Effector memory CD4-positive, alpha-beta T cell (primary cell): ENCODE measurements at places on chromosomes 1 and 21.

GRCh38 chr1:102896771-102897170 lies 211.6 kb downstream of the COL11A1 start:
- no peak for DNase-seq

GRCh38 chr21:27406300-27407009 lies 439.6 kb upstream of the ADAMTS5 start:
- DNase-seq, result no peak

DNA sequence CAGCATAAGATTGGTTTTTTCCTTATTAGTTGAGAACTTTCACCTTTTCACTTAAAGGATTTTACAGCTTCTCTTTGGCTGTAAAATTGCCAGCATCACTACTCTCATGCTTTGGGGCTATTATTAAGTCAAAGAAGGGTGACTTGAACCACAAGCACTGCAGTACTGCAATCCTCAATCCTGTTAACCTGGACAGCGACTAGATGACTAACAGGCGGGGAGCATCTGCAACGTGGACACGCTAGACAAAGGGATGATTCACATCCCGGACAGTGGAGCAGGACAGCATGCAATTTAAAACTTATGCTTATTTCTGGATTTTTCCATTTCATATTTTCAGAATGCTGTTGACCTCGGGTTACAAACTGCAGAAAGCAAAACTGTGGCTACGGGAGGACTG lies 8.1 kb downstream of the ARV1 start:
- no peak for DNase-seq

DNA sequence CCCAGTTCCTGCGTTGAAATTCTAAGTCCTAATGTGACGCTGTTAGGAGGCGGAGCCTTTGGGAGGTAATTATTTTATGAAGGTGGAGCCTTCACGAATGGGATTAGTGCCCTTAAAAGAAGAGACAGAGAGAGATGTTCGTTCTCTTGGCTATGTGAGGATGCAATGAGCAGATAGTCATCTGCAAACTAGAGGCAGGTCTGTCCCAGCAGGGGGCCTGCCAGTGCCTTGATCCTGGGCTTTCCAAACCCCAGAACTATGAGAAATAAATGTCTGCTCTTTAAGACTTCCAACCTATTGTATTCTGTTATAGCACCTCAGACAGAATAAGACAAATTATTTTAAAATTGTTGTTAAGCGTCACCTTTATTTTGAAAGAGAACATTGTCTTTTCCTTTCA lies 123.1 kb upstream of the KCNJ6 start:
- no peak for DNase-seq

- no peak for DNase-seq
These were observed 11.6 kb downstream of the CAMK2N1 start for GRCh38 chr1:20474333-20474975.

- DNase-seq, result no peak
These were observed 3.5 kb upstream of the RNF220 start for GRCh38 chr1:44401256-44402228.

GRCh38 chr1:246773213-246773641 lies 49.0 kb downstream of the SCCPDH start:
- DNase-seq, result no peak

GRCh38 chr1:203167026-203167912 lies 8.4 kb downstream of the MYBPH start:
- DNase-seq, result no peak

- DNase-seq, result no peak
These were observed 348.5 kb downstream of the TGFB2 start for GRCh38 chr1:218693599-218693998.

GRCh38 chr1:171742577-171742922 lies 685 bp upstream of the VAMP4 start:
- DNase-seq, result no peak

GRCh38 chr1:75132242-75132811 lies 1.9 kb upstream of the LHX8 start:
- no peak for DNase-seq

- DNase-seq, result no peak
These were observed 14.1 kb downstream of the TATDN3 start for GRCh38 chr1:212805767-212806166.
